ENCODE measurements at places on chromosomes 11 and 22.

DNA sequence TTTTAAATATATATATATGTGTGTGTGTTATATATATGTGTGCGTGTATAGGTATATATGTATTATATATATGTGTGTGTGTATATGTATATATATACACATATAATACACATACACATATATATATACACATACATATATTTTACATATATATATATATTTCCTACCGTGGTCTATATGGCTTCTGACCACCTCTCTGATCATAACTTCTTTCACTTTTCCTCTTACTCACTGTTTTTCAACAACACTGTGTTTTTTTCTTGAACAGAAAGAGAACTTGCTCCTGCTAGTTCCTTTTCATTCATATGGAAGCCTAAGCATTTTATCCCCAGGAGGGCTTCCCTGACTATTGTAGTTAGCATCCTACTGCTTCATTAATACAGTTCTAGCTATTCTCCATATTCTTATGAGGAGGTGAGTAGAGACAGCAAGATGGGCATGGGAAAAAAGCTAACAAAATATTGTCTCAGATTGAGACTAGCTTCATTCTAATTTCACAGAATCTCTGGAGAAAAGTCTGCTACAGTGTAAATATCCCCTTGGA, 38.5 kb upstream of the CTSC start:
- no peak for DNase-seq

- no peak for DNase-seq
These were observed 38.8 kb upstream of the TOLLIP start for GRCh38 chr11:1348146-1348795.

DNA sequence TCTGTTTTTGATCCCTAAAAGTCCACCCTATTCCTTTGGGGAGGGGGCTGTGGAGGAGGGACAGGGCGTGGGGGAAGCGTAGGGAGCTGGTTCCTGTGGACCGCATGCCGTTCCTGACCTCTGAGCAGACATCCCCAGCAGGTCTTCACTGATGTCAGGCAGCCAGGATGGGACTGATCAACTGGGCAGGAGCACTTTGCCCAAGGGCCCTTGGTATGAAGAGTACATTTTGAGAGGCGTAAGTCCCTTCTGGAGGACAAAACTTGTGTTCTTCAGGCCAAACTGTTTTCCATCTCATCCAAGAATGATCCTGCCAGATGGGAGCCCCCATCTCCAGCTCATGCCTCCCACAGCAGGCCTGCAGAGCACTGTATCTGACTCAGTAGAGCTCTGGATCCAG, 80.9 kb upstream of the NARS2 start:
- DNase-seq: no peak

DNA sequence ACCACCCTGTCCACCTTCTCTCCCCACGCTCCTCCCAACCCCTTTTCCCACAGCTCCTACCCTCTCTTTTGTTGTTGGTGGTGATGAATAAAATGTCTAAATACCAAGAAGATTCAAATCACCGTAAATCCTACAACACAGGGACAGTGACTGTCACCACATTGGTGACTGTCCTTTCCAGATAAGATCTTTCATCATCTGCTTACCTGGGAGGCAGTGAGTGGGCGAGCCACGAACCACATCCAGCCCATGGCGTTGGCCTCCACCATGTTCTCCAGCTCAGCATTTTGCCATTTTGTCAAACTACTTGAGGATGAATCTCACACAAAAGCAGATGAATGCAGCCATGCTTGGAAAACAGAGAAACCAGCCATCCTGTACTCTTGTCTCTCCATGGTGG, 6.7 kb upstream of the CYTH4 start:
- no peak for DNase-seq

DNA sequence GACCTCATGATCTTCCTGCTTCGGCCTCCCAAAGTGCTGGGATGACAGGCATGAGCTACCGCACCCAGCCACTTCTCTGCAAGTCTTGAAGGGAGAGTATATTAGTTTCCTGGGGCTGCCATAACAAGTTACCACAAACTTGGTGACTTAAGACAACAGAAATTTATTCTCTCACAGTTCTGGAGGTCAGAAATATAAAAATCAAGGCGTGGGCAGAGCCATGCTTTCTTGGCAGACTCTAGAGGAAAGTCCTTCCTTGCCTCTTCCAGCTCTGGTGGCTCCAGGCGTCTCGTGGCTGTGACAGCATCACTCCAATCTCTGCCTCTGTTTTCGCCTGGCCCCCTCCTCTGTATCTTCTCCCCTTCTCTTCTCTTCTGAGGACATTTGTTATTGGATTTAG, 110.2 kb upstream of the NAV2 start:
- DNase-seq: no peak

- no peak for DNase-seq
These were observed 15.1 kb downstream of the POU2AF1 start for GRCh38 chr11:111363985-111364384.

DNA sequence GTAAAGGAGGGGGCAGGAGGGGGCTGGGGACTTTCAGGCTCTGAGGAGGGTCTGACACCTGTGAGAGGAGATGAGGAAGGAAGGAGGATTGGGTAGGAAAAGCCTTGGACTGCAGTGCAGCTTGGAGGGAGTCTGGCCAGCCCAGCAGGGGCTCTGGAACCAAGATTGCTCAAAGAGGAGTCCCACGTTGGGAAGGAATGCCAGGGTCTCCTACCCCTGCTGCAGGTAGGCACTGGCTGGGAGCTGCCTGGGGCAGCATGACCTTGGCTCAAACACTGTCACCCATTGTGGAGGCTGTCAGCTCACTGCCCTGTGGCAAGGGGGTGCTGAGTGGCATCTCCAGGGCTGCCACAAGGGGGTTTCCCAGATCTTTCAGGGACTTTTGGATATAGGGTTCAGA, 94.5 kb downstream of the RPS6KA4 start:
- DNase-seq: no peak

DNA sequence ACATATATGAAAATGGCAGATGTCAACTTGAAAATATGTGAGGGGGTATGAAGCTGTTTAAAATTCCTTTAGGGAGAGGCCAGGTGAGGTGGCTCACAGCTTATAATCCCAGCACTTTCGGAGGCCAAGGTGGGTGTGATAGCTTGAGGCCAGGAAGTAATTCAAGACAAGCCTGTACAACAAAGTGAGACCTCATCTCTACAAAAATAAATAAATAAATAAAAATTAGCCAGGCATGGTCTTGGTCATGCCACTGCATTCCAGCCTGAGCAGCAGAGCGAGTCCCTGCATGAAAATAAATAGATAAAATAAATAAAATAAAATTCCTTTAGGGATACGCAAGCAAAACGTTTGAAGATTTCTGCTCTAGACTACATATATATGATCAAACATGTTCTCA, 38.1 kb upstream of the FAM181B start:
- DNase-seq: no peak

- no peak for DNase-seq
These were observed 17.2 kb upstream of the TAB1 start for GRCh38 chr22:39382410-39382809.

GRCh38 chr11:68282141-68282860, 10.5 kb upstream of the C11orf24 start:
- no peak for DNase-seq

GRCh38 chr11:119677840-119678239, 51.2 kb downstream of the NECTIN1 start:
- no peak for DNase-seq

DNA sequence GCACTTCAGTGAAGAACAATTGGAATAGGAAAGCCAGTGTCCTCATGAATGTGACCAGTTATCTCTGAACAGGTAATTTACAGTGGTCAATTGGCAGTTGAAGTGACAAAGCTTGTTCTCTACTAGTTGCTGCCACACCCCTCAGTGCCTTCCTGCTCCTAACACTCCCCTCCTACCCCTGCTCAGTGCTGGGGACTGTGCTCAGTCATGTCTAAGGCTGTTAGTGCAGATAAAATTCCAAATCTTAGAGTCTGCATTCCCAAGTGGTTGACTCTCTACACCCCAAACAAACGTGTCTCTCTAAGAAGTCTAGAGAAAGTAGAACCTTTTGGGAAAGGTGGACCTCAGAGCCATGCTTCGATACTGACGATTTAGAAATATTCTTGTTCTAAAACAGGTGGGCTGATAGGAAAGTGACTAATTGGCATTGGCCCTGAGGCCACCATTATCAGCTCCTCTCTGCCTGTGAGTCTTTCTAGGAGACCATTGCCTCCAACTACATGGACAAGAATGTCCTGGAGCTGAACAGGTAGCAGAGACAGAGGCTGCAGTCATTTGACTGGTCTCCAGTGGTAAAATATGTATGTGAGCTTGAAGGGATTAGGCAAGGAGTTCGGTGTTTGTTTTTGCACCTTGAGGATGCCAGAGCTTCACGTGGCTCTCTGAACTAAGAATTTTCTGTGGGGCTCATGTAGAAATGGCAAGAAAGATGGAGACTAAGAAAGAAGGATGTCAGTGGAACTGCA, 22.1 kb upstream of the NNMT start:
- DNase-seq: no peak

DNA sequence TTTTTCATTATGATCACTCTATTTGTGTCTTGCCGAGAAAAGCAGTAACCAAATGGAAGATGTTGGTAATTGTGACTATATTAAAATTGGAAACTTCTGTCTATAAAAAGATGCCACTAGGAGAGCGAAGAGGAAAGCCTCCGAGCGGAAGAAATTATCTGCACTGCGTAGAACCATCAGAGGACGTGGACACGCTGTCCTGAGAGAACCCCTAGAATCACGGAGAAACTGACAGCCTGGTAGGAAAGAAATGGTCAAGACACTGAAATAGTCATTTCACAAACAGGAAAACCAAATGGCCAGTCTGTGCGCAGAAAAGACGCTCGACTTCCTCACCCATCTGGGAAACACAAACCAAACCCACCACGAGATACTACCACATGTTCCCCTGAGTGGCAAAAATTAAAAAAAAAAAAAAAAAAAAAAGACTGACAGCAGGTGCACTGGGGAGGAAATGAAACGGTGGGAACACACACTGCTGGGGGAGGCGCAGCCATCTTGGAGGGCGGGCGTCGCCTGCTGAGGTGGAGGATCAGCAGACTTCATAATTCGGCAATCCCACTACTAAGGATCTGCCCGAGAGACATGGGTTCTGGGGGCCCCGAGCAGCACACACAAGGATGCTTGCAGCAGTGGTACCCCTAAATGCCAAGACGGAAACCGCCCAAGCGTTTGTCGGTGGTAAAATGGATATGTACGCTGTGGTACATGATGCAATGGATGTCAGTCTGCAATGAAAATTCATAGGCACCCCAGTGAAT, 21.3 kb downstream of the IFITM10 start:
- no peak for DNase-seq

DNA sequence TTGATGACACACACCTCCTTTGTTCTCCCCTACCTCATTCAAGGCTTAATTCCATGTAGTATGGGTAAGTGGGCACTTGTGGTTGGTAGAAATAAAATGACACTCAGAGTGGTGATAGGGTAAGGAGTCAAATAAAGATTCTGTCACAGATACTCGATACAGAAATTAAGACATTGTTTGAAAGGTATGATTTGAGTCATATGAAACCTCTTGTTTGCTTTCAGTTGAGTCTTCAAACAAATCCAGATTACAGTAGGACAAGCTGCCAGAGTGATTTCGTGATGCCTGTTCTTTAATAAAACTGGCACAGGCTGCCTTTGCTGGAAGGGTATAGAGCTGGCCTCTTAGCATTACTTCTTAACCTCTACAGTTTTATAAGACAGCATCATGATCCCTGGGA, 182.4 kb downstream of the SPON1 start:
- no peak for DNase-seq

GRCh38 chr22:23240639-23241389, 60.5 kb downstream of the BCR start:
- no peak for DNase-seq

- DNase-seq: no peak
These were observed 14.7 kb downstream of the MPEG1 start for GRCh38 chr11:59197991-59198390.

DNA sequence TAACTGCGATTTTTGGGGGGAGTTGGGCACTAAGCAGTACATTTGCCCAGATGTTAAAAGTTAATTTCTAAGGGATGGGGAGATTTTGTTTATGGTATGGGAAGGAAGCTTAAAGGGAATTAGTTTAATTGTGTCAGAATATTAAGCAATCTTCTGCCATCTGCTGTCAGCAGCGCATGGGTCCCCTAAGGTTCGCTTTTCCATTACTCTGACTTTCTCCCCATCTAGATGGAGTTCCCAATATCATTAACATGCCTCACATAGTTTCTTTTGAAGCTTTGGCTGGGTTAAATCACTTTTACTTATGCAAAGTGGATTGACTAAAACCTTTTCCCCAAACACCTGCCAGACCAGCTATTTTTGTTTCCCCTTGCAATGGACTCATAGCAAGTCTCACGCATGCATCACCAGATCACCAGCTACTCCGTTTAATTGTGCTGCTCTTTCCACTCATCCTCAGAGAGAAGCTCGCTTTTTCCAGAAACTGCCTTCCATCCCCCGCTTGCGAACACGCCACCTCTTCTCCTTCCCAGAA, 172.7 kb downstream of the FAT3 start:
- DNase-seq: no peak

- DNase-seq: no peak
These were observed 77.5 kb upstream of the NARS2 start for GRCh38 chr11:78651923-78652842.
